ENCODE measurements at places on chromosomes 12 and 14.

- no peak for DNase-seq
Observed at GRCh38 chr12:1073652-1074051, 82.6 kb downstream of the ERC1 start.

GRCh38 chr14:100850841-100851585 lies 25.1 kb downstream of the MEG3 start:
- no peak for DNase-seq

DNA sequence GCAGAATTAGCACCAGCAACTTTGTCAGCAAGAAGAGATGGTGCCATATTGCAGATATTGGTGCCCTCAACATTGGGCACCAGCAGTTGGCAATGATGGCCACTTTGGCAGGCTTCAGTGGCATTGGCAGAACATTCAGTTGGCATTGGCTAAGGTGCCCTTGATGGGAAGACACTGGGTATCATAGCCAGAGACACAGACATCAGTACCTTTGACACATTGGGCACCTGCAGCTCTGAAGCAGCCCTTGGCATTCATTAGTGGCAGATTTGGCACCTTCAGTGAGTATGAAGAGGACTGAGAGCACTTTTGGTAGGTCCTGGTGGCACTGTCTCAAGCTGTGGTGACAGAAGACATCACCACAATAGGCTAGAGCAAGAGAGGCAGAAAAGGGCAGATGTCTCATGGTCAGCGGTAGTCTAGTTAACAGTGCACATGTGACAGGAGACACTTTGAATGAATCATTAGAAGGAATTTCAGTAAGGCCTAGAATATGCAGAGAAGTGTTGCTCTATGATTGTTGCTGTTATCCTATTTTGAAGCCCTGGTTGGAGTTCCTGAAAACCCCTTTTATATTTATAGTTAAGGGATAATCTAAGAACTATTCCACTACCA lies 422.2 kb downstream of the APAF1 start:
- DNase-seq = no peak

DNA sequence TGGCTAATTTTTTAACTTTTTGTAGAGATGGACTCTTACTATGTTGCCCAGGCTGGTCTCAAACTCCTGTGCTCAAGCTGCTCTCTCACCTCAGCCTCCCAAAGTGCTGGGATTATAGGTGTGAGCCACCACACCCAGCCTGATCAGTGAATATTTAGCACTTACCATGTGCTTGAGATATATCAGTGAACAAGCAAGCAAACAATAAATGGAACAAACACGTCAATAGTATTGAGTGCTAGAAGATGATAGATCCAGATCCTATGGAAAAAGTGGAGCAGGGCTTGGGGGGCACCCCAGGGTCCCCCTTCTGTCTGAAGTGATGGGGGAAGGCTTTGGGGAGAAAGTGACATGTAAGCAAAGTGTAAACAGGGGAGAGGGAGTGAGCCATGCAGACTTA lies 83.8 kb downstream of the NT5DC3 start:
- no peak for DNase-seq

DNA sequence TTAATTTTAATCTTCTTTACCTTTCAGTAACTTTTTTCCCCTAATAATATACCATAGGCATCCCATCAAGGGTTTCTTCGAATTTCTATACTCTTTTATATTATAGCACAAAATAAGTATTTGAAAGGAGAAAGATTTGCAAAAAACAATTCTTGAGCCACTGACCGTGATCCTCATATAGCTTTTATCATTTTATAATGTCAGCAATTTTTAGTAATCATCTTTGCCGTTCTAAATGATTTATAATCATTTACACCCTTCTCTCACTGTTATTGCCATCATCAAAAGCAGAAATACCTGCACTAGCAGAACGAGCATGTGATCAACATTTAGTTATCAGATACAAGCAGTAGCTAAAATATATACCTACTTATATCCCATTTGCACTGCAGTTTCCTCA lies 16.9 kb downstream of the PTPRQ start:
- DNase-seq = no peak

- DNase-seq = no peak
Observed at GRCh38 chr12:111105294-111105693, 184.9 kb upstream of the MYL2 start.

GRCh38 chr14:99246536-99247097 lies 25.4 kb downstream of the BCL11B start:
- no peak for DNase-seq

DNA sequence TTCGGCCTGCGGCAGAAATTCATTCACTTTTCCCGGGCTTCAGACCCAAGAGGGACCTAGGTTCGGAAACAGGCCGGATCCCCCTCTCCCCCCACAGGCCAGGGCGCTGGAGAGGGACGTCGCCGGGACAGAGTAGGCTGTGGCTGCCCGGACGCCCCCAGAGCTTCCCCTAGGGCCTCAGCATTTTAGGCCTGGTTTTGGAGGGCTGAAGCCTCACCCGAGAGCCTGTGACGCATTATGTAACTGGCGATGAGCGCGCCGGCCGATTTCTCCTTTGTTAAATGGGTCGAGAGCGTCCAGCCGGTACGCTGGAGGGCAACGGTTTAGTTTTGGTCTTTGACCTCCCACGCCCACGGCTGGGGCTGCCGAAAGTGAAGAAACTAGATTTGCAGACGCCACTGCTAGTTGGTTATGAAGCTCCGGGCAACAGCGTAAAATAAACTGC lies 657 bp downstream of the PEBP1 start:
- peak; percentile 17 for DNase-seq

GRCh38 chr14:33755358-33755757 lies 195.5 kb downstream of the EGLN3 start:
- DNase-seq = no peak

- no peak for DNase-seq
Observed at GRCh38 chr12:116441292-116441691, 117.9 kb upstream of the MAP1LC3B2 start.

- no peak for DNase-seq
Observed at GRCh38 chr14:20611277-20611676, 20.1 kb upstream of the RNASE12 start.

GRCh38 chr14:88194531-88194930 lies 128.5 kb downstream of the KCNK10 start:
- no peak for DNase-seq

- no peak for DNase-seq
Observed at GRCh38 chr12:25594376-25594775, 41.3 kb upstream of the LMNTD1 start.

DNA sequence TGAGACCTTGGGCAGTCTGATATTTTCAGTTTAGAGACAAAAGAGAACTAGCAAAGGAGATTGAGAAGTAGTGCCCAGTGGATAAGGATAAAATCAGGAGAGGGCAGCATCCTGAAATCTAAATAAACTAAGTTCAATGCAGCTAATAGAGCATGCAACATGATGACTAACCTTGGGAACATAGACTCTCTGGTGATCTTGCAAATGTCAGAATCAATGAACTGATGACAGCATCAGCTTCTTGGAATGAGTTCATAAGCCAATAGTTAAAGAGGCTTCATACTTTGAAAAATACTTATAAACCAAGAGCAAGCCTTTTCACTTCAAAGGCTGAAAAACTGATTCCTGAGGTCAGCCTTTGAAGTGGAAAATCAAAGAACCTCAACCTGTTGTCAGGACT lies 8.2 kb downstream of the TAS2R19 start:
- DNase-seq = no peak

GRCh38 chr12:29208936-29209701 lies 60.0 kb downstream of the FAR2 start:
- DNase-seq = no peak

- no peak for DNase-seq
Observed at GRCh38 chr12:117227000-117227653, 36.9 kb upstream of the FBXO21 start.

- no peak for DNase-seq
Observed at GRCh38 chr12:109503611-109504010, 26.2 kb downstream of the UBE3B start.

DNA sequence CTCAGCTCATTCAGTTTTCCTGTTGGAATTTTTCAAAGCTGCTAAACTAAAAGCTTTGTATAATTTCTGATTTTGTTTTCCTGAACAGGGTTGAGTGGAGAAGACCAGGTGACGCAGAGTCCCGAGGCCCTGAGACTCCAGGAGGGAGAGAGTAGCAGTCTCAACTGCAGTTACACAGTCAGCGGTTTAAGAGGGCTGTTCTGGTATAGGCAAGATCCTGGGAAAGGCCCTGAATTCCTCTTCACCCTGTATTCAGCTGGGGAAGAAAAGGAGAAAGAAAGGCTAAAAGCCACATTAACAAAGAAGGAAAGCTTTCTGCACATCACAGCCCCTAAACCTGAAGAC lies 367.1 kb upstream of the OR4E1 start:
- DNase-seq = no peak

DNA sequence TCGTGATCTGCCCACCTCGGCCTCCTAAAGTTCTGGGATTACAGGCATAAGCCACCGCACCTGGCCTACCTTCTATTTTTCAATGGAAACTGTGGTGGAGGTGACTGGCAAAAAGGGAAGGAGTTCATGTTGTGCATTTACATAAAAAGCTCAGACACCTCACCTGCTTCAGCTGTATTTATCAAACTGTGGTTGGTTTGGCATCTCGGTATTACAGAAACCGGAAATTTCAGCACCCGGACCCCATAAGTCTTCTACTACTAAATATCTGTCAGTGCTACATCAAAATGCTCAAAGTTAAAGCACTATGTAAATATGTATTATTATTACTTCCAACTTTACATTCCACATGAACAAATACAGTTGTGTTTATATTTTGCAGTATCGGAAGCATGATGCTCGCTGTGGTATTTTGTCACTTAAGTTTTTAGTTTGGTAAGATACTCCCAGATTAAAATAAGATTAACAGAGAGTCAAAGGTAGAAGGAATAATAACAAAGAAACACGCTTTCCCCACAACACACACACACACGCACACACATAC lies 95.4 kb downstream of the ITPR2 start:
- DNase-seq = no peak

DNA sequence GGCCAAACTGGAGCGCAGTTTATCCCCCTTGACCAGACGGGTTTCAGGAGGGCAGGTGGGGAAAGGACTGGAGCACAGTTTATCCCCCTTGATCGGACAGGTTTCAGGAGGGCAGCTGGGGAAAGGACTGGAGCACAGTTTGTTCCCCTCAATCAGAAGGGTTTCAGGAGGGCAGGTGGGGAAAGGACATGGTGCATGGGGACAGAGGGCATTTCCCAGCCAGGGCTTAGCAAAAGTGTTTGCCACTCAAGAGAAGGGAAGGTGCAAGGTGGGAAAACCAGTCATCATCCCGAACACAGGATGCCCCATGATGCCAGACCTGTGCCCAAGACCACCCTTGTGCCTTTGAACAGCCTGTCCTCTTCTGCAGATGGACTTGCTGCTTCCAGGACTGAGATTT lies 54.7 kb downstream of the SPTB start:
- no peak for DNase-seq

DNA sequence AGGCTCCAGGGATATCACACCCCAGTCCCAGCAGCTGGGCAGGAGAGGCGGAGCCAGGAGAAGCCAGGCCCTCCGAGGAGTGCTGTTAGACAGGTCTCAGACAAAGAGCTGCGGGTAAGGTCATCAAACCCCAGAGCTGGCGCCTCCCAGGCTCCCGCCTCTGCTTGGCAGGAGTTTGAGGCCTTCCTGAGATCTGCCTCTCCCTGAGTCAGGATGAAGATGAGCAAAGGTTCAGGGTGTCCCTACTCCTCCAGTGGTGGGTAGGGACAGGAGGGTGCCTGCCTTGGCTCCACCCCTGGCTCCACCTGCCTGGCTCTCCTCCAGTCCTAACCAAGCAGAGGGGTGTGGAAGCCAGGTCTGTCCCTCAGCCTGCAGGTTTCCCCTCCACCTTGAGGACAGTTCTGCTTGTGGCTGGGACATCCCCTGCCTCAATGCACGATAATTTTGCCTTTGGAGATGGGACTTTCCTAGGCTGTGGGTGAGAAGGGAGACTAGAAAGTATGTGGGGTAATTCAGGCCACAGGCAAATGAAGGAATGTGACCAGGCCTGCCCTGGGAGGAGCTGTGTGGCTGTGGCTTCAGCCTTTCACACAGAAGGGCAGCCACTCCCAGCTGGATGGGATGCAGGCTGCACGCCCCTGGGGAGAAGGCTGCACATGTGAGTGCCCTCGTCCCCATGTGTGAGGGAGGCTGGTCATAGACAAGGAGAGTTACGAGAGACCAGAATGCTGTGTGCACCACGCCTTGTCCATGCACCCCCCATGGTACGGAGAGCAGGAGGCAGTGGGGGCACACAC lies 2.2 kb downstream of the PLEKHG6 start:
- DNase-seq = no peak

All from NCI-H510A (cell line).